Stimulated activated CD8-positive, alpha-beta memory T cell treated with anti-CD3 and anti-CD28 coated beads, Interleukin-4, amount 100 ng/mL, for 1 hour (primary cell): ENCODE measurements at places on chromosomes 4 and X.

GRCh38 chrX:65985922-65986588 is 53.8 kb downstream of the VSIG4 start:
- peak; percentile 25 for DNase-seq

- no peak for DNase-seq
Measured at GRCh38 chr4:57151481-57151880, 41.3 kb upstream of the IGFBP7 start.

DNA sequence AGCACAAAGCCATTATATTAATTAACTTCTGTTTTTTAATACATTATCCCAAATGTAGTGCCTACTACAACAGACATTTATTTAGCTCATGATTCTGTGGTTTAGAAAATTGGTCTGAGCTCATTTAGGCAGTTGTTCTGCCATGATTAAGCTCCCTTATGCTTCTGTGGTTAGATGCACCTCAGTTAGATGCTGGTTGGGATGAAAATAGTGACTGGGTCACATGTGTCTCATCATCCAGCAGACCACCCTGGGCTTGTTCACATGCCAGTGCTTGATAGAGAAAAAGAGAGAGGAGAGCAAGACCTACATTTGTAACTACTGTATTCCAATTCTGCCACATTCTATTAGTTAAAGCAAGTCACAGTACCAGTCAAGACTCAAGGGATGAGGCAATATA is 376.4 kb upstream of the GNPDA2 start:
- no peak for DNase-seq

DNA sequence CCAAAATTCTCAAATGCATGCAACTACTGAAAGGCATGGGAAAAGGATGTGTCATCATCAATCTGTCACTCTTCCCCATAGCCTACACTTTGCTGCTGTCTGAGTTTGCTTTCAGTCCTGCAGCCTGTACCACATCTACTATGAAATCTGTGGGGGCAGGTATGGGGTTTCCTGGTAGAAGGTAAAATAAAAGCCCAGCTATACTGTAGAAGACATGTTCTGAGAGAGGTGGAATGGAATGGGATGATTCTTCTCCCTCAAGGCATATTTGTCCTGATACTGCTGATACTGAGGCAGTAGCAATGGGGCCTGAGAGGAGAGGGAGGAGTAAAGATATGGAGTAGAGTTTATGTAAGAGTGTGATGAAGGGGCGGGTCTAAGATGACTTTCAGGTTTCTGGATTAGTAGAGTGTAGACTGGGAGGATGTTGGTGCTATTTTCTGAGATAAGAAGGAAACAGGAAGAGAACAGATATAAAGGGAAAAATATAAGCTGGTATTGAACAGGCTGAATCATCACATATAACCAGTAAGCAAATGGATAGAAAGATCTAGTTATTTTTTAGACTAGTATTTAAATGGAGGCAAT is 38.7 kb upstream of the GYPA start:
- DNase-seq, result no peak

GRCh38 chr4:21046141-21046540 is 345.9 kb downstream of the PACRGL start:
- no peak for DNase-seq

- no peak for DNase-seq
Measured at GRCh38 chr4:94127707-94128328, 79.8 kb upstream of the SMARCAD1 start.
